ENCODE measurements at places on chromosomes 4 and X. TPM values are rescaled to one million over a fixed set of nuclear protein-coding genes. Genes with fewer than 3 reads are reported as not detected.

GCNA gene
- total RNA-seq: 2.3 TPM

DNA sequence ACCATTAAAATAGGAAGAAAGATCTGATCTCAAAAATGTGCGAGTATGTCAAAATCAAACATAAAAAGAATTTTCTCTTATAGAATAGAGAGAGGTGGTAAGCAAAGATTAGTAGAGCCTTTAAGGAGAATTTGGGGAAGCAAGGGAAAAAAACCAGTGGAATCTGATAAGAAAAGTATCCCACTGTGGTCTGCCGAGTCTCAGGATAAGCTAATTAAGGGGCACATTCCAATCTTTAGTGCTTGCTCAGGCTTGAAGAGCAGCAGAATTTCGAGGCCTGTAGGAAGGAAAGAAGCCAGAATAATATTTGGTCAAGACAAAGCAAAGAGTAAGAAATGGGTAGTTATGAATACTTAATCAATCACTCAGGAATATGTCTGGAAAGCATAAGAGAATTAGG, 13.0 kb downstream of the STATH start:
- H3K4me1 ChIP-seq: no peaks in the 10 kb centered on the region
- no peak overlapping the region for H3K4me3 ChIP-seq
- H3K27ac ChIP-seq: no peak overlapping the region
- H3K36me3 ChIP-seq: no peaks in the 10 kb centered on the region

GRCh38 chr4:85092536-85092935, 126.0 kb upstream of the WDFY3 start:
- H3K4me1 ChIP-seq: no peaks in the 10 kb centered on the region
- no peak overlapping the region for H3K27ac ChIP-seq
- no peak for DNase-seq
- no peak overlapping the region for H3K4me3 ChIP-seq

DNA sequence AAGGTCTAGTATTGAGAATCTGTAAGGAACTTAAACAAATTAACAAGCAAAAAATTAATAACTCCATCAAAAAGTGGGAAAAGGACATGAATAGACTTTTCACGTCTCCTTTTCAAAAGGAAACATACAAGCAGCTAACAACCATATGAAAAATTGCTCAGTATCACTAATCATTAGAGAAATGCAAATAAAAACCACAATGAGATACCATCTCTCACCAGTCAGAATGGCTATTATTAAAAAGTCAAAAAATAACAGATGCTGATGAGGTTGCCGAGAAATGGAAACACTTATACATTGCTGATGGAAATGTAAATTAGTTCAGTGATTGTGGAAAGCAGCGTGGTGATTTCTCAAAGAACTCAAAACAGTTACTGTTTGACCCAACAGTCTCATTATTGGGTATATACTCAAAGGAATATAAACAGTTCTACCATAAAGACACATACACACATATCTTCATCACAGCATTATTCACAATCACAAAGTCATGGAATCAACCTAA, 410.4 kb upstream of the SMIM31 start:
- DNase-seq: no peak
- no peaks in the 10 kb centered on the region for H3K4me1 ChIP-seq
- no peak overlapping the region for H3K4me3 ChIP-seq
- no peak overlapping the region for H3K27ac ChIP-seq
- H3K27me3 ChIP-seq: no peaks in the 10 kb centered on the region

GRCh38 chr4:73918058-73918457, 48.9 kb downstream of the CXCL1 start:
- H3K27ac ChIP-seq: no peak overlapping the region
- H3K4me3 ChIP-seq: no peak overlapping the region
- H3K36me3 ChIP-seq: no peaks in the 10 kb centered on the region
- no peak for DNase-seq
- no peaks in the 10 kb centered on the region for H3K27me3 ChIP-seq
- no peaks in the 10 kb centered on the region for H3K4me1 ChIP-seq

ADAMTS3 gene
- 2.7 TPM for total RNA-seq

STK26 gene
- total RNA-seq: 66.1 TPM

- no peaks in the 10 kb centered on the region for H3K36me3 ChIP-seq
- no peak overlapping the region for H3K27ac ChIP-seq
- no peaks in the 10 kb centered on the region for H3K4me1 ChIP-seq
- DNase-seq: no peak
- H3K4me3 ChIP-seq: no peak overlapping the region
These were observed 26.0 kb upstream of the AWAT1 start for GRCh38 chrX:70208479-70208878.

- no peaks in the 10 kb centered on the region for H3K27me3 ChIP-seq
- no peaks in the 10 kb centered on the region for H3K36me3 ChIP-seq
These were observed 96.5 kb upstream of the DUSP21 start for GRCh38 chrX:44747317-44747716.

All from neural crest cell (in vitro differentiated cells).